ENCODE measurements at places on chromosomes 16 and 17.

DNA sequence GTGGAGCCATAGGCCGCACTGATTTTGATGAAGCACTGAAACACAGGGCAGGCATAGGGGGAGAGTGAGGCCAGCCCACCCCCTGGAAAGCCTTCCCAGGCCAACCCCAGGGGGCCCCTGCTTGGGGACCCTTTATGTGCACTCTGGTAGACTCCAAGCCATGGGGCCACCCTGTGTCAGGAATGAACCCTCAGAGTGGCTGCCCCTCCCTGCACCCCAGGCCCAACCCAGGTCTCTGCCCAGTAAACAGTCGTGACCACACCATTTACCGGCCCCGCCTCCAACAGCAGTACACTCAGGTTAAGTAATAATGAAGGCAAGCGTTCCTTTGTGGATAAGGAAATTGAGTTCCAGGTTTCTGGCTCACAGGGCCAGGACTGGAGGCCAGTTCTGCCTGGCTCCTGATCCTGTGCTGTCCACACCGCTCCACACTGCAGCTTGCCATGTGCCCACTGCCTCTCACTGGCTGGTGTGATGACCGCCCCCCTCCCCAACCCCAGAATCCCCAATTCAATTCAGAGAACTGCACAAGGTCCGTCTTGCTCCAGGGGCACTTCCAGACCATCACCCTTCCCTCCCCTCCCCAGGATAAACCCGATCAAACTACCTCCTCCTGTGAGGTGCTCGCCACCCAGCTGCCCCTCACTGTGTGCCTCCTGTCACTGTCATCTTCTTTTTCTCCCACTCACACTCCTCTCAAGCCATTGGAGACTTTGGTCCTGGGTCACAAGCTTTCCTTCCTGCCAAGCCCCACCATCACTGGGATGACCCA is 13.6 kb downstream of the PIMREG start:
- no peak for ATAC-seq

DNA sequence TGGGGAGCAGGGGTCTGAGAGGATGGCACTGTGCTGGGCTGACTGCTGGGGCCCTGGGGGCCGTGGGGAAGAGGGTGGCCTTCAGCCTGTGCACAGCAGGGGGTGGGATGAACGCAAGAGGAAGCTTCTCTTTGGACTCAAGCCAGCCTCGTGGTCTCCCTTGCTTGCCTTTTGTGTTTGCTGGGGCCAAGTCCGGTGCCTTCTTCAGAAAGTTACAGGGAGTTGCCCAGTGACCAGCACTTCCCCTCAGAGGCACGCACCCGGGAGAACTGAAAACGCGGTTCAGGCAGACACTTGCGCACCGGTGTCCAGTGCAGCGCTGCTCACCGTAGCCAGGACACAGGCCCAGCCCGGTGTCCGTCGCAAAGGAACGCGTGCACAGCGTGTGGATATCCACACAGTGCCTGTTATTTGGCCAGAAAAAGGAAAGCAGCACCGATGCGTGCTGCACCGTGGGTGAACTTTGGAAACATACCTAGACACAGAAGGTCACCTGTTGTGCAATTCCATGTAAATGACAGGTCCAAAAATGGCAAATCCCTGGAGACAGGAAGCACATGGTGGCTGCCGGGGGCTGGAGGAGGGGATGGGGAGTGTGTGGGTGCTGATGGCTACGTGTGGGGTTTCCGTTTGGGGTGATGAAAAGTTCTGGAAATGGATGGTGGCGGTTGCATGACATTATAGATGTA is 29.4 kb upstream of the NUDT16L1 start:
- ATAC-seq = peak; percentile 23

GRCh38 chr16:81578076-81578475 is 133.5 kb downstream of the CMIP start:
- ATAC-seq = no peak

DNA sequence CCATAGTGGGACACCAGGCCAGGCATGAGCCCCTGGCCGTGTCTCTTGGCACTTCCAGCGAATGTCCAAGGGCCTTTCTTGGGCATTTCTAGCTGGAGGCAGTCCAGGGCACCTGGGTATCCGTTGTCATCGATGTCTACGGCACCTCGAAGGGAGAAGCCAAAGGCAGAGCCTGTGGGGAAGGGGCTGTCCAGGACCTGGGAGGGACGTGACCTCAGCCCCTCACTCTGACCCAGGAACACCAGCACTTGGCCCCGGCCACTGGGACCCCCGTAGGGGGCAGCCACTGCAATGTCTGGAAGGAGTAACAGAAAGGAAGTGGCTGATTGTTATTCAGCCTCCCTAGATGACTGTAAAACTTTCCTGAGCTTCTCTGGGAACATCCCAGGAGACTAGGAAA is 8.7 kb downstream of the ITGA2B start:
- ATAC-seq = no peak

GRCh38 chr16:51153577-51154031 is 2.5 kb upstream of the SALL1 start:
- no peak for ATAC-seq

- ATAC-seq = no peak
Measured at GRCh38 chr17:44384281-44384822, 5.1 kb downstream of the ITGA2B start.

DNA sequence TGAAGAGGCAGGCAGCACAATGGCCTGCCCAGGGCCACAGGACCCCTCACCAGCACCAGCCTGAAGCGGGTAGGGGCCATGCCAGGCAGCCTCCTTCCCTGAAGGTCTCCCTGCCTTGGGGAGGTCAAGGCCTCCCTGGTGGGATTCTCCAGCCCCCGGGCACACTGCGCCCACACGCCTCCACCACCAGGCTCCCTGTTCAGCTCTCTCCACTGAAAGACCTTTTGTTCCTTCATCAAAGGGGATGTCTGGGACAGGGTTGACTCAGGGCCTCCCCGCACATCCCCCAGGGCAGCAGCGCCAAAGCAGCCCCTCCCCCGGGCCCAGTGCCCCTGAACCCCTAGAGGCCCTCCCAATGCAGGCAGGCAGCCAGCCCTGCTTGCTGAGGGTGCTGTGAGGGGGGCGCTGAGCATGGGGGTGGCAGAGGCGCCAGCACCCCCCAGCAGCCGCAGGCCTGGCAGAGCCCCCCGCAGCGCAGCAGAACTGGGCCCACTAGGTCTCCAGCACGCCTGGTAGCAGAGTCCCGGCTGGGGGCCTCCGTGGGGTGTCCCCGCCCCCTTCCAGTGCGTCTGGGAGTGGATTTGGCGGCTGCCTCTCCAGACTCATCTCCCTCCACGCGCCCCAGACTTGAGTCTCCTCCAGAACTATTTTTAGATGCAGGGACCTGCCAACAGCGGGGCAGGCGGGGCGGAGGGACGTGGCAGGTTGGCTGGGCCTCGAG is 13.1 kb downstream of the BCAR1 start:
- ATAC-seq = peak; percentile 85

DNA sequence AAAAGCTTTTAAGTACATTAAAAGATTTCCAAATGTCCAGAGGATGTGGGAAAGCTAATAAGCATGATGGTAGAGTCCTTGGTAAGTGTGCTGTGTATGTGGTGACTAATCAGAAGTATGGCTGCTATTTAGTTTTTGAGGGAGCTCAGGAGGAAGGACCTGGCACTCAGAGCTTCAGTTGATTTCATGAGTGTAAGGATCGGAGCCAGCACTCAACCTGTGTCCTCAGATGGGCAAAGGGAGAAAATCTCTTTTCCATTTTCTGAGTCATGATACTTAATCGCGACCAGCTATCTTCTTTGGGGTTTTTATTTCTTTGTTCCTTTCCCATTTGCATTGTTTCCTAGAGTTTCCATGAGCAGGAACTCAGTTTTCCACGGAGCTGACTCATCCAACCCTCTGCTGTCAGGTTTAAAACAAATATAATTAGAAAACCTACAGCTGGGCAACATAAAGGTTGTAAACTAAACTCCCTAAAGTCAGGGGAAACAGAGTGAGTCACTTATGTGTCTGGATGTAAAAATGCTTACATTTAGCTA is 125.4 kb downstream of the MAP2K6 start:
- no peak for ATAC-seq

- no peak for ATAC-seq
Measured at GRCh38 chr16:69931631-69932030, 19.5 kb upstream of the CLEC18A start.

GRCh38 chr16:5025171-5025632 is 8.5 kb downstream of the NAGPA start:
- ATAC-seq = no peak

DNA sequence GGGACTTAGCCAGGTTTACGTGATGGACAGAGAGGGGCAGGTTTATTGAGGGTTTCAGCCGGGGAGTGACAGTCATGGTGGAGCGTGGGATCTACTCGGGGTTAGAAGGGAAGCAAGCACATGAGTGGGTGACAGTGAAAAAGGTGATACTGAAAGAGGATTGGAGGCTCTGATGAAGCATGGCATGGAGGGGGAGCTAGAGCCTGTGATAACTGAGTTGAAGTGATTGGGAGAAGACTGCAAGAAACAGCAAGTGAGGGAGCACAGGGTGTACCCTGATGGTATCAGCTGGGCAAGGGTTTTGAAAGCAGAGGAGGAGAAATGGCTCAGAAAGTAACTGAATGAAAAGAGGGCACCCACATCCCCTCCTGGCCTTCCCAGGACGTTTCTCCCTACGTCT is 6.7 kb upstream of the KSR1 start:
- ATAC-seq = no peak

- peak; percentile 81 for ATAC-seq
Measured at GRCh38 chr17:74442670-74443515, 11.0 kb downstream of the GPRC5C start.

- no peak for ATAC-seq
Measured at GRCh38 chr17:14270508-14270907, 30.4 kb upstream of the HS3ST3B1 start.

DNA sequence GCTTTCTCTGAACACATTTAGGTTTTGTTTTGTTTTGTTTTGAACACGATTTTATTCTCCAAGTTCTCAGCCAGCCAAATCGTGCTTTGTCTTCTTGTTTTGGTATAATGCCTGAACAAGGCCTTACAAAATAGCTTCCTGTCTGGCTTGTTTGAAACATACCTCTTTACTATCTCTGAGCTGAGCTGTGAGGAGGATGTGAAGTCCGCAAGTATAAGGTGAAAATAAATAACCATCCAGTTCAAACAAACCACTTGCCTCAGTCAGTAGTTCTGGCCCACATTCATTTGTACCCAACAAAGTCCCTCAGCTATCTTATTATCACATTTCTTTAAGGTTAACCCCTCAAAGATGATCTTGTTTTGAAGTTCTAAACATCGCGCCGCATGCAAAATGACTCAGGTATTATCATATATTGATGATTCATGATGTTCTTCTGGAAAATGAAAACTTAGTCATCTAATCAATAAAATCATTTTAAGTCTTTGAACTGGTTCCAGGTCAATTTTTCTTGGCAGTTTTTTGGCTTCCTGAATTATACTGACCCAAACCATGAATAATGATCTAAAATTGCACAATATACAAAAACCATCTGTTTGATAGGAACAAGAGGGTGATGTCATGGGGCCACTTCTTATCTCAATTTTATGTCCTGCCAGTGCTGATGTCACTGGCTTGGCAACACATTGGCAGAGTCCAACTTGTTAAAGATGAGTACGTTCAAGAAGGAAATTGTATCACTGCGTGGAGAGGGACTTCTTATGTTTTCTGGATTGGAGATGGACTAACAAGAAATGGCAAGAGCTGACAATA is 694.3 kb downstream of the KCNJ2 start:
- no peak for ATAC-seq
